ENCODE measurements at places on chromosomes 13 and 19. TPM values are rescaled to one million over a fixed set of nuclear protein-coding genes. Genes with fewer than 3 reads are reported as not detected.

COL4A2 gene
- total RNA-seq = 126 TPM

SPART gene
- total RNA-seq = 44.1 TPM

CLASRP gene
- total RNA-seq = 33.9 TPM

PRR20C gene
- not detected for total RNA-seq

ARHGAP45 gene
- 6.0 TPM for total RNA-seq

TSSK6 gene
- 0.67 TPM for total RNA-seq

PSPN gene
- 1.2 TPM for total RNA-seq

IGFL1 gene
- total RNA-seq = not detected

BEST2 gene
- total RNA-seq = not detected

EDNRB gene
- total RNA-seq = 15.6 TPM

TPGS1 gene
- 10.5 TPM for total RNA-seq

DPP9 gene
- 53.9 TPM for total RNA-seq

GRCh38 chr13:110070046-110070445 lies 236.9 kb downstream of the COL4A1 start:
- no peak for DNase-seq

- DNase-seq = no peak
These were observed 618.8 kb downstream of the FGF9 start for GRCh38 chr13:22289711-22290110.

- peak; percentile 58 for DNase-seq
These were observed 15.4 kb upstream of the MATK start for GRCh38 chr19:3801412-3802096.

DNA sequence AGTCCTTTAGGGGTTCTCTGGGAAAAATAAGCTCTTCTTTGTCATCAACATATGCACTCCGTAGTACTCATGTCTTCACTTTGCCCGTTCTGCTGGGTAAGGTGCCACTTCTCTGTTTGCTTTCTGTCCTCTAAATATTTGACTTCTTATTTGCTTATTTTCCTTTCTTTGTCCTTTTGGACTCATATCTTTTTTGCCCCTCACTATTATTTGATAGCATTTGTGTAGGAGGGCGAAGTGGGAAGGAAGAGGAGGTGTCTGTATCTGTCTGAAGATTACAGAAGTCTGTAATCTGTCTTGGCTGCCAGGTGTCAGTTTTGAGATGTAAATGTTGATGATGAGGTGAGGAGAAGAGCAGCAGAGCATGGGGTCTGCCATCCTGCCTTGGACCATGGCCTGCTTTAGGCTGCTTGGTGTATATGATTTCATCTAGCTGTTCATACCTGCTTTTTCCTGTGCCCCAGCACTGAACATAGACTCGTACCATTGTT lies 30.8 kb downstream of the USPL1 start:
- DNase-seq = no peak

- DNase-seq = no peak
These were observed 85.5 kb upstream of the TDRD3 start for GRCh38 chr13:60311527-60311926.

GRCh38 chr13:97002581-97002980 lies 8.3 kb upstream of the OXGR1 start:
- DNase-seq = no peak

- no peak for DNase-seq
These were observed 47.7 kb downstream of the DOCK9 start for GRCh38 chr13:98930151-98930591.

DNA sequence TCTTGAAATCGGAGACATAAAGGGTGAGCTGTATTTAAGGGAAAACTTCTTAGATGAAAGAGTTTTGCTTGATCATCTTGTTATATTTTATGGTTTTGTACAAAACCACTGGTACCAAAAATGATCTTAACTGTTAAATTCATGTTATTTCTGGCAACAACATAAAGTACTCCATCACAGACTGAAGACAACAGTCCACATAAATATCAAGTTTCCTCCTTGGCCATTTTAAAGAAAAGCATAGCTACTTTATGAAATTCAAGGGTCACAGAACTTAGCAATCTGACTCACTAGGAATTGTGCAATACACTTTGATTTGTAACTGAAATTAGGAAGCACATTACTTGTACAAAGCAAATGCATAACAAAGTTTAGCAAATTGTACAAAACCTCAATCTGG lies 66.3 kb downstream of the TBC1D4 start:
- DNase-seq = no peak

- DNase-seq = no peak
These were observed 670 bp downstream of the BSPH1 start for GRCh38 chr19:47991191-47991808.

GRCh38 chr13:97028441-97029299 lies 34.4 kb upstream of the OXGR1 start:
- DNase-seq = peak; percentile 47

DNA sequence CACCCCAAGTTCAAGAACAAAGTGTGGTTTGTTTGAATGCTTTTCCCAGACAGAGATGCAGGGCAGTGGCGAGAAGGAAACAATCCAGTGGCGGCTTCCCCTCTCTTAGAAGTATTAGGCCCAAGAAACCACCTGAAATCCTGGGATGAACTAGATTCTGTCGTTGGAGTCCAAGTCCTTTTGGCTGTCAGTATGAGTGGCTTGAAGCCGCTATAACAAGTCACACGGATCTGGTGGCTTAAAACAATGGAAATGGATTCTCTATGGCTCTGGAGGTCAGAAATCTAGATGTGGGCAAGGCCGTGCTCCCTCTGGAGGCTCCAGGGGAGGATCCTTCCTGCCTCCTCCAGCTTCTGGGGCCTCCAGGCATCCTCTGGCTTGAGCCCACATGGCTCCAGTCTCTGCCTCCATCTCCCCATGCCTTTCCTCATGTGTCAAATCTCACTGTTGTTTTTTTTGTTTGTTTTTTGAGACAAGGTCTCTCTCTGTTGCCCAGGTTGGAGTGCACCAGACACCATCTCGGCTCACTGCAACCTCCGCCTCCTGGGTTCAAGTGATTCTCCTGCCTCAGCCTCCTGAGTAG lies 97.7 kb downstream of the GNG7 start:
- DNase-seq = no peak

DNA sequence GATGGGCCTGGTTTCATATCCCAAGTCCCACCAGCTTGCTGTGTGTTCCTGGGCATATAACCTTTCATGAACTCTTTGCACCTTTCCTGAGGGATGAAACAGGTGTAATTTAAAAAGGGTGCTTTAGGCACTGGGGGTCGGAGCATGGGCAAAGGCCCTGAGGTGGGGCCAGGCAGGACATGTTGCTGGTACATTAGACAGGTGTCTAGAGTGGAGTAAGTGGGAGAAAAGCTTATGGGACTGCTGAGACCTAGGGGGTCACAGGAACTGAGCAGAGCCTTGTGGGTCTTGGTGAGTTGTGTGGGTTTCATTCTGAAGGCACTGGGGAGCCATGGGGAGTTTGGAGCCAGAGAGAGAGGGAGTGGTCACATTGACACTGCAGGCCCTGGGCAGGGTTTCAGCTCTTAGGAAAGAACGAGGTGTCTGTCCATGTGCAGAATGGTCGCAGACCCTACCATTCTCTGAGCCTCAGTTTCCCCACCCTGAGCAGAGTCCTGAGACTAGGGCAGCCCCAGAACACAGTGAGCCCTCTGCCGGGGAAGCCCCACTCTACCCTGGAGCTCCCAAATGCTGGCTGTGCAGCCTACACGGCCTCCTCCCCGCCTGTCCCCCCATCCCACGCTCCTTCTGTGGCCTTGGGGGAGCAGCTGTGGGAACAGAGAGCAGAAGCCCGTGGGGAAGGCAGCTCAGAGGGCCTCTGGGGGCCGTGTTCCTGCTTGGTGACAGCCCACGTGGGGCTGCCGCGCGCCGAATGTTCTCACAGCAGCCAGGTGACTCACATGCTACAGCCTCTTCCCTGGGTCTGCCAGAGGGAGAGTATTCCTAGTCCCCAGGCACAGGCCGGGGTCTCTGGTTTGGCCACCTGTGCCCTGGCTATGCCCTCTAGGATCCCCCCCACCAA lies 7.3 kb upstream of the HOMER3 start:
- no peak for DNase-seq

- no peak for DNase-seq
These were observed 3.3 kb upstream of the EPOR start for GRCh38 chr19:11387162-11388034.

- peak; percentile 37 for DNase-seq
These were observed 4.8 kb upstream of the TM9SF2 start for GRCh38 chr13:99496184-99497142.

GRCh38 chr19:55467236-55468053 lies 2.9 kb upstream of the C19orf85 start:
- peak; percentile 86 for DNase-seq

- no peak for DNase-seq
These were observed 1895.9 kb upstream of the PCDH20 start for GRCh38 chr13:63311587-63311986.

DNA sequence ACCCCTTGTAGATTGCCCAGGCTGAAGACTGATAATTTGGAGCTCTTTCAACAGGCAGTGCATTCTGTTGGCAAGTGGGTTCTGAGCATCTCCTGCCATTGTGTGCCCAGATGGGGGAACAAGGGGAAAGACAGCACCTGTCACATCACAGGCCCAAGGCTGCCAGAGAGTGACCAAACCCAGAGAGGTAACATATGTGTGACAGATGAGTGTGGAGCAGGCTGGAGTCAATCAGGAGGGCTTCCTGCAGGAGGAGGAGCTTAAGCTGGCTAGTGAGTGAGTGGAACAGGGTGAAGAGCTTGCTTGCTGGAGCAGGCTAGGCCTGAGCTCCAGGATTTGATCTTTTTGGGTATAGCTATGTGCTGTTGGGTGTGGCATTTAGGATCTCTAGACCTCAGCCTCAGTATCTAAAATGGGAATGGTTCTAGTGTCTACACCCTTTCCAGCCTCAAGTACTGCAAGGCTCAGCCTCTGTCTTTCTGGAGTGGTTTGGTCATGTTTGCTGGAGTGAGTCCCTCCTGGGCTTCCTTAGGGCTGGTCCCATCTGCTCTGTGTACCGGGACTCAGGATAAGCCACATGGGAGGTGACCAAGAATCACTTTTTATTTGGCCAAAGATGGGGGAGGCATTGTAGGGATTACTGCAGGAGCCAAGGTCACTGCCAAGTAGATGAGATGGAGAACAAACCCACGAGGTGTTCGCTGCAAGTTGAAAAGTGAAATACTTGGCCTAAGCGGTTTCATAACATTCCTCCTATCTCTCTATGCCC lies 152.4 kb upstream of the TSHZ3 start:
- DNase-seq = no peak

GRCh38 chr19:44092108-44092507 lies 2.1 kb upstream of the ZNF224 start:
- no peak for DNase-seq

DNA sequence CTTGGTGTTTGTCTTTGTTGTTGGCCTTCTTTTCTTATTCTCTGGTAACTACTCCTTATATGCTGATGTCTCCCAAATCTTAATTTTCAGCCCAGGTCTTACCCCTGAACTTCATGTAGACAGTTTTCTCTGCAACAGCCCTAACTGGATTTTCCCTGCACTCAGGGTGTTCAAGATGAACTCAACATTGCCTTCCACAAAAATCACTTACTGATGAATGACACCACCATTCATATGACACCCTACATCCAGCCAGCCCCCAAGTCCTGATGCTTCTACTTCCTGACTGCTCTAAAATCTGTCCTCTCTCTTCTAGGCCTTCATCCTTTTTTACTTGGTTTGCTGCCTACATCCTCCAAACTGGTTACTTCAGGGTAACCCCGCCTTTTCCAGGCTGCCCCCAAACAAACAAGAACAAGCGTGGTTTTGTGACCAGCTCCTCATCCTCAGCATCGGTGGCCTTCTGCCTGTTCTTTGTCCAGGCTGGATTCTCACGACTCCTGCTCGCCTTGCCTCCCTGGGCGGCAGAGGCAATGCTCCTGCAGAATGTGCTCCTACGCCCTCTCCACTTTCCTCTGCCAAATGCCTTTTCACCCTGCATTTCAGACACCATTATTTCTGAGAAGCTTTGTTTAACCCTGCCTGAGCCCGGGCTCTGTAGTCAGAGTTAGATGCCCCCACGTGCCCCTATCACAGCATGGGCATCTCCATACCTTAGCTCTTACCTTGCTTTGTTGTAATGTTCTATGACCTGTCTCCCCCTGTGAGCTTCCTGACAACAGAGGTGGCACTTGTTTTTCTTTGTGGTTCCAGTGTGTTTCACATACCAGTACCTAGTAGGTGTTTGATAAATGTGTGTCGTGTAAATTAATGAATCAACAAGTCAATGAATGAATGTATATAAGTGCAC lies 61.8 kb downstream of the WDFY2 start:
- no peak for DNase-seq

DNA sequence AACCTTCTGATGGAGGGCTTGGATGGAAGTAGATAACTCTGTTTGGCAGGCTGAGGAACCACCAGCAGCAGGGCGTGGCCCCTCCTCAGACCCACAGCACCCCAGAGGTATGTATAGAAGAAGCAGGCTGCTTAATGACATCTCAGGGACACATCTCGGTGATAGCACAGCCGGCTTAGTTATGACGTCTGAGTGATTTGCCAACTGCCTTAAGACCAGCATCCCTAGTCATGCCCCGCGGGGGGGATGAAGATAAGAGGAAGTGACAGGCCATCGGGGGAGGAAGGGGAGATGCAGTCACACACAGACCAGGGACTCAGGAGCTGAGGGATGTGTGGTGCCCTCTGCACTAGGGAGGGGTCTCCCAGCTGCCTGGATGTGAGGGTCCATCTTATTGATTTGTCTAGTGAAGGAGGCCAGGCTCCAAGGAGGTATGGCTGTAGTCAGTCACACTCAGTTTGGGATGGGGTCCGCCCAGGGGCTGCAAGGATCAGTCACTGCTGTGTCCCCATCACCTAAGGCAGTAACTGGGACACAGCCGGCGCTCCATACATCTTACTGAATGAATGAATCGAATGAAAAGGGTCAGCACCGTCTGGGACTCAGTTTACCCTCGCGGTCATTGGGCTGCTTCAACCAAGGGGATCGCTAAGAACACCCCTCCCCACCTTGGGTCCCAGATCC lies 19.2 kb upstream of the ERCC1 start:
- DNase-seq = peak; percentile 52

DNA sequence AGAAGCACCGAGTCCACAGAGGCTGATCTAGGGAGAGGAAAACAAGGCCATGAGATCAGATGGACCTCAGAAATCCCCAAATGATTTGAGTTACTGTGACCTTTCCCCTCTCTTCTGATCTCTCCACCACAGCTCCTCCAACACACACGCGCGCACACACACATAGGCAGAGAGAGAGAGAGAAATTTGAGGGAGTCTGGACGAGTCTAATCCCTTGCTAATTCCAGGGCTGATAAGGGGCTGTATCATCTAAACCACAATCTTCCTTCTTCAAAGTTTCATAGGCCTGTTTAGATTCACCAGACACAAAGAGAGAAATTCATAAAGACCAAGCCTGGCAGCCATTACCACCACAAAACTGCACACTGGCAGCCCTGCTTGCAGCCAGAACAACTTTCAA lies 8.6 kb downstream of the ZFP82 start:
- DNase-seq = no peak

GRCh38 chr13:99469041-99469440 lies 32.2 kb upstream of the TM9SF2 start:
- DNase-seq = no peak

Data from left ventricle myocardium superior (tissue), 1 donor.